Activated T-cell treated with anti-CD3 and anti-CD28 coated beads, Interleukin-2, amount 50 U/mL, for 72 hours (primary cell): ENCODE measurements at places on chromosomes 6 and 20.

GRCh38 chr6:136037876-136038460 is 186.5 kb downstream of the PDE7B start:
- DNase-seq, result no peak

- peak; percentile 45 for DNase-seq
Measured at GRCh38 chr6:139146317-139146726, 11.4 kb downstream of the HECA start.

- no peak for DNase-seq
Measured at GRCh38 chr6:152605342-152605741, 31.8 kb downstream of the SYNE1 start.

DNA sequence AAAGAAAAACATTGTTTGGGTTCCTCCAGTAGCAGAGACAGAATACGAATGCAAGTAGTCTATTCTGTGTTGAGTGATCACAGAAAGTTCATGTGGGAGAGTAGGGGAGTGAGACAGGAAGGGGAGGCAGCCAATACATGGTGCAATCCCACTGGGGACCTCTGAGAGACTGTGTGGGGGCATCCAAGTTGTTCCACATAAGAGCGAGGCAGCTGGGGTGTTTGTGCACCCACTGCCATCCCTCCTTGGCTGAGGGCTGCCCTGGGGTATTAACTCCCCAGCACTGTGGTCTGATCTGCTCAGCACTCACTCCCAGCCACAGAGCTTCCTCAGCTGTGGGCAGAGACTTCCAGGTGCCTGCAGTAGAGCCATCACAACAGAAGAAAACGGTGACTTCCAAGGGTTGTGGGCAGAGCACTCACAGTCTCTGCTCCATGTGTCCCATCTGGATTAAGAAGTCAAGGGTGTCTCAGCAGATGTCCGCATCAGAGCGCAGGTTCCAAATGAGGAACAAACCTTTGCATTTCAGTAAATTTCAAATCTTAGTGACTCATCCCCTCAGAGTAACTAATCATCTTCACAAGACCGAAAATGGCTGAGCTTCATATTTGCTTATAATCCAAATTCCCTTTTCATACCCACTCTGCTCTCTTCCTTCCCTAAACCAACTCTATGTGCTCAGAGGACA is 101.9 kb upstream of the NAA20 start:
- DNase-seq, result no peak

GRCh38 chr6:134846031-134846430 is 103.9 kb downstream of the ALDH8A1 start:
- DNase-seq, result no peak

DNA sequence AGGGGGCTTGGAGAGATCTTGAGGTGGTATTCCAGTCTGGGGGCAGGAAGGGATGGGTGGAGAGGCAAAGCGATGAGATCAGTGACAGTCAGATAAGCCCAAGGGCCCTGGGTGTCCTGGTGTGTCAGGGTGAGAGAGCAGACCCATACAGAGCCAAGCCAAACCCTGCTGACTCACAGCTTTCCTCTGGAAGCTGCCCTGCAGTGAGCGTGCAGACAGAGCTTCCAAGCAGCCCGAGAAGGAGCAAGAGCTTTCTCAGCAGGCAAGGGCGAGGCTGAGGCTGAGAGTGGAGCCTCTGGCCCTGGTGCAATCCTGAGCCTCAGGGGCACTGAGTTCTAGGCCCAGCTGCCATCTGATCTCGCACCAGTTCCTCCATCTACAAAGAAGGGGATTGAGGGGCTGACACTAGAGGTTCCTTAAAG is 91.1 kb upstream of the HIVEP1 start:
- DNase-seq, result no peak
